NCI-H510A (cell line): ENCODE measurements at places on chromosomes 16 and 17.

DNA sequence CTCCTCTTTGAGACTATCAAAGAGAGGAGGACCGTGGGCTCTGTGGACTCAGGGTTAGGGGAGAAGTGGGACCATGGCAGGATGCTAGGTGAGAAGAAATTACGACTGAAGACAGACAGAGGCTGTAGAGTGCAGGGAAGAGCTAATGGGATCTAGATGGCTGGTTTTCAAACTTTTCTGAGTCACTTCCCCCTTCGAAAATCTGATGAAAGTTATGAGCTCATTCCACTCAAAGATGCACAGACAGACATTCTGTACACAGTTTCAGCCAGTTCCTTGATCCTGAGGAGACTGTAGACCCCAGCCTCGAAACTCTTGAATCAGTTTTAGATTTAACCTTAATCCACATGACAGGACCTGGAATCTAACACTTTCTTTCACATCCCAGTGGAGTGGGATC is 40.7 kb downstream of the RGS9 start:
- DNase-seq, result no peak

DNA sequence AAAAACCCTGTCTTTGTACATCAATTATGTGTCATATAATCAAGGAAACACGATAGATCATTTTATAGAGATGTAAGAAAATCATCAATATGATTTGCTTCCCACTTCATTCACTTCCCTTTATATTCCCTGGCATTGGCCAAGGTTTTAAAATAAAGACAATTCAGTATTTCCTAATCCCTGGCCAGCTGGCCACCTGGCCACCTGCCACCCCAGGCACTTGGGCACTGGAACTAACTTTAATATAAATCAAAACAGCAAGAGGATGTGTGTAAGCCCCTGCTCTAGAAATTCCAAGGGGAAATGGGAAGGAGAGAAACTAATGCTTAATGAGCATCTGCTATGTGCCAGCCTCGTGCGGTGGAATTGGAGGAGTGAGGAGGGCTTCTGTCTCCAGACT is 58.6 kb upstream of the TOB1 start:
- DNase-seq, result no peak

GRCh38 chr16:47990676-47991075 is 165.1 kb downstream of the ABCC12 start:
- no peak for DNase-seq

GRCh38 chr16:22355487-22355908 is 18.9 kb downstream of the CDR2 start:
- no peak for DNase-seq

DNA sequence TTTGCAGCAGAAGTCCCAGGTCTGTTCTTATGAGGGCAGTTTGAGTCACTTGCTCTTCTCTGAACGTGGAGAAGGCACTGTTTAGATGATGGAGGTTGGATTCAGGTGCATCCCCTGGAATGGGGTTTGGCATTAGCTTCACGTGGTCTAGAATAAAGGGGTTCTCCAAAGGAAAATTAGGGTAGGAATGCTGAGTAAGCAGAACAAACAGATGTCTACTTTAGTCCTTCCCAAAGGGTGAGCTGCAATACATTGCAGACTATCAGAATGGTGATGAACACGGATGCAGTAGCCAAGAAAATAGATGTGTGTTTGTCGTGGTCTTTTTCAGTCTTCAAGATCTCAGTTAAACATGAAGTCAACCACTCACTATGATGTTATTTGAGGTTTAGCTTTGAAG is 3.3 kb upstream of the CBLN1 start:
- DNase-seq, result no peak
